ENCODE measurements at places on chromosomes 13 and 19. TPM values are rescaled to one million over a fixed set of nuclear protein-coding genes. Genes with fewer than 3 reads are reported as not detected.

- no peak for DNase-seq
Observed at GRCh38 chr19:4379383-4380253, 20.7 kb downstream of the SH3GL1 start.

GRCh38 chr13:111312944-111313590, 7.4 kb upstream of the TEX29 start:
- no peak for DNase-seq

DNA sequence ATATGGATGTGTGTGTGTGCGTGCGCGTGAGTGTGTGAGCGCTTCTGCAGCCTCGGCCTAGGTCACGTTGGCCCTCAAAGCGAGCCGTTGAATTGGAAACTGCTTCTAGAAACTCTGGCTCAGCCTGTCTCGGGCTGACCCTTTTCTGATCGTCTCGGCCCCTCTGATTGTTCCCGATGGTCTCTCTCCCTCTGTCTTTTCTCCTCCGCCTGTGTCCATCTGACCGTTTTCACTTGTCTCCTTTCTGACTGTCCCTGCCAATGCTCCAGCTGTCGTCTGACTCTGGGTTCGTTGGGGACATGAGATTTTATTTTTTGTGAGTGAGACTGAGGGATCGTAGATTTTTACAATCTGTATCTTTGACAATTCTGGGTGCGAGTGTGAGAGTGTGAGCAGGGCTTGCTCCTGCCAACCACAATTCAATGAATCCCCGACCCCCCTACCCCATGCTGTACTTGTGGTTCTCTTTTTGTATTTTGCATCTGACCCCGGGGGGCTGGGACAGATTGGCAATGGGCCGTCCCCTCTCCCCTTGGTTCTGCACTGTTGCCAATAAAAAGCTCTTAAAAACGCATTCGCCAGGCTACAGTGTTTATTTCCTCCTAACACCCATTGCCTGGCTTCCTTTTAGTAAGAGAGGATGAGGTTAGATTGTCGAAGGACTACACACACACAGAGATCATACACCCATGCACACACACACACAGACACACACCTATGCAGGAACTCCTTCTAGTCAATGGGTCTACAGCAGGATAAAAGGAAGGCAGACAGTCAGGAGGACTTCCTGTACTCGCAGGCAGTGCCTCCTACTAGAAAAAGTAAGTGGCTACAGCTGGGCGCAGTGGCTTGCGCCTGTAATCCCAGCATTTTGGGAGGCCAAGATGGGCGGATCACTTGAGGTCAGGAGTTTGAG, 7.1 kb downstream of the FOSB start:
- no peak for DNase-seq

- no peak for DNase-seq
Observed at GRCh38 chr13:100454876-100455275, 133.7 kb downstream of the GGACT start.

GRCh38 chr13:42855410-42855809, 74.0 kb downstream of the FAM216B start:
- no peak for DNase-seq

DNA sequence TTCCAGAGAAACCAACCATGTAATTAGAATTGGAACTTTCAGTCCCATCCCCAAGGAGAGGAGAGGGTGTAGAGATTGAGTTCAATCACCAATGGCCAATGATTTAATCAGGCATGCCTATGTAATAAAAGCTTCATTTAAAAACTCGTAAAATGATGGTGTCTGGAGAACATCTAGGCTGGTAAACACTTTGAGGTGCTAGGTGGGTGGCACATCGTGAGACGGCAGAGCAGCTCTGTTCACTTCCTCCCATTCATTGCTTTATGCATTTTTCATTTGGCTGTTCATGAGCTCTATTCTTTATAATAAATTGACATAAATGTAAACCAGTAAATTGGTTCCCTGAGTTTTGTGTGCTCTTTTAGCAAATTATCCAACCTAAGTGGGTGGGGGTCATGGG, 90.1 kb downstream of the ELF1 start:
- DNase-seq: no peak

DNA sequence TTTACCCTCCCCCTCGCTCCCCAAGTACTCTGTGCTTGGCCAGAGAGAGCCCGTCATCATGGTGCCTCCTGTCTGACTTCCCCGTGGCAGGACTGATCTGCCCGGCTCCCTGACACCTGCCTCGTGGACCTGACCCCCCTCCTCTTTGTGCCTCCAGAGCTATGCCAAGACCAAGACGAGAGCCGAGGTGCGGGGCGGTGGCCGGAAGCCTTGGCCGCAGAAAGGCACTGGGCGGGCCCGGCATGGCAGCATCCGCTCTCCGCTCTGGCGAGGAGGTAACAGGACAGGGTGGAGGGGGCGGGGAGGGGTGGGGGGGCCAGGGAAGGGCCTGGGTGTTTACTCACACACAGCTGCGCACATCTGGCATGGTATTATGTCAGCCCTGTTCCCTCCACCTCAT, 4.5 kb downstream of the MRPL4 start:
- no peak for DNase-seq

PTGER1 gene
- 0.84 TPM for total RNA-seq

ZNF780A gene
- 25.5 TPM for total RNA-seq

ZNF616 gene
- 24.0 TPM for total RNA-seq

LIPE gene
- 12.8 TPM for total RNA-seq

ZNF486 gene
- 29.6 TPM for total RNA-seq

NECTIN2 gene
- 203 TPM for total RNA-seq

All from progenitor cell of endocrine pancreas (in vitro differentiated cells).